ENCODE measurements at places on chromosomes 11 and 22.

GRCh38 chr11:9069256-9069655 lies 22.1 kb downstream of the SCUBE2 start:
- no peak for DNase-seq

DNA sequence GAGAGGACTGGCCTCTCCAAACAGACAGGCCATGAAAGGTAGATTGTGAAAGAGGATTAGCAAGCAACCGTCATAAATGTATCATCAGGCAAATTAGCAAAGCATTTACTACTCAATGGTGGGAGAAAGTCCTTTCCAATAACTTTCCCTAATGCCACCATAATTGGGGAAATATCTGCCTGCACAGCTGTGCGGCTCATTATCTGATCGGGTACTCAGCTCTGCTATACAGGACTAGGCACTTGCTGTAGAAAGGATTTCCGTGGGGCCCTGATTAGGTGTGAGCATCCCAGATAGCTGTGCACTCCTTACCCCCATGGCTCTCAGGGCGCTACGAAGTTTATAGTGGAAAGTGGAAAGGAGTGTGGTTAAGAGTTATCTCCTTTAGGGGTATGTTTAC lies 309.7 kb upstream of the PLET1 start:
- DNase-seq = no peak

DNA sequence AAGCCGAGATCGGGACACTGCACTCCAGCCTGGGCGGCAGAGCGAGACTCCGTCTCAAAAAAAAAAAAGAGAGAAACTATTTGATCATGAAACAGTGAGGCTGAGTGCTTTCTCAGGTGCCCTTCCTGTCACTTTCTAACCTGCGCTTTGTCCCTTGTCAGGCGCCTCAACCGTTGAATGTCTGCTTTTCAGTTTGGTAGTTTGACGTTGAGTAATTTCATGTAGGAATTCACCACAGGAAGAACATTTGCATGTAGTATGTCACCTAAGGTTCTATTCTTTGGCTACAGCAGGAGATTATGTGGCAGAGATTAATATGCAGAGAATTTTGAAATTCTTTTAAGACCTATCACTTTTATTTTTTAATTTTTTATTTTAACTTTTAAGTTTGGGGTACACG lies 57.2 kb downstream of the PPFIA1 start:
- no peak for DNase-seq

DNA sequence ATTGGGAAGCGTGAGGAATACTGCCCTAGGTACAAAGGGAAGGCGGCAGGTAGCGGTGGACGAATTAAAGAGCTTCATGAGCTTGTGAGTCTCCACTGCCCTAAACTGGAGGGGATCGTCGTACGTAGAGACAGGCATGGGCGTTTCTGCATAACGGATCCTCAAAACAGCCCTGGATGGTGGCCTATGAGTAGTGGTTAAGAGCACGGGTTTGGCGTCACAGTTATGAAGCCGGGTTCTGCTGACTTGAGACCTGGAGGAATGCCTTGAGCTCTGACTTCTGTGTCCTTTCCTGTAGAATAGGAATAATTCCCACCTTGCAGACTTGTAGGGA lies 335 bp downstream of the TMEM138 start:
- peak; percentile 5 for DNase-seq

DNA sequence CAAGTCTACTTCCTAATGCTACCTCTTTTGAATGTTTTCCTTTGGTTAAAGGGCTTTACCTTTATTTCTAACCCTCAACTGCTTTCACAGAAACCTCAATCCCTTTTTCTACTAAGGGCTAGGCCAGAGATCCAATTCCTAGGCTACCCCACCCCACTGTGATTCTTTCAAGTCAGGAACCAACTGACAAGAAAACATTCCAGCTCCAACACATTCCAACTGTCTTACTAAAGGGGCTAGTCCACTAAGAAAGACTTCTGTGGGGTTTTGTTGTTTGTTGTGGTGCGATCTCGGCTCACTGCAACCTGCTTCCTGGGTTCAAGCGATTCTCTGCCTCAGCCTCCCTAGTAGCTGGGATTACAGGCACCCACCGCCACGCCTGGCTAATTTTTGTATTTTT lies 151.3 kb downstream of the APOL5 start:
- DNase-seq = no peak

GRCh38 chr22:32527756-32528155 lies 53.1 kb downstream of the FBXO7 start:
- no peak for DNase-seq

DNA sequence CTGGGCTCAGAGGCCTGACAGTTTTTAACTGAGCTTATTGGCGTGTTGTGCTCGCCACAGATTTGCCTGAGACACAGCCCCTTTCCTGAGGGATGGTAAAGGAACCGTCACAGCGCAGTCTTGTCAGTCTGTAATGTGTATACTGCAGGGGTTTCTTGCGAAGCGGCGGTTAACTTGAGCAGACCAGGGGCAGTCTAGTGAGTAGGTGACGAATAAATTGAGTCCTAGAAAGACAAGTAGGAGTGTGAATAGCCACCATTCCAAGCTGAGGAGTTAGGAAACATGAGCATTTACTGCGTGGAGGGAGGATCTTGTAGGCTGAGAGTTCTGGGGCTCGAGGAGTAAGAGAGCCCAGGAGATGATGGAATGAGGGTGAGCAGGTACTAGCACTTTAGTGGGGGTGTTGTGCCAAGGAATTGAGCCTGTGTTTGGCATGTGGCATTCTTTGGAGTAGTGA lies 1.4 kb downstream of the MED15 start:
- DNase-seq = no peak

DNA sequence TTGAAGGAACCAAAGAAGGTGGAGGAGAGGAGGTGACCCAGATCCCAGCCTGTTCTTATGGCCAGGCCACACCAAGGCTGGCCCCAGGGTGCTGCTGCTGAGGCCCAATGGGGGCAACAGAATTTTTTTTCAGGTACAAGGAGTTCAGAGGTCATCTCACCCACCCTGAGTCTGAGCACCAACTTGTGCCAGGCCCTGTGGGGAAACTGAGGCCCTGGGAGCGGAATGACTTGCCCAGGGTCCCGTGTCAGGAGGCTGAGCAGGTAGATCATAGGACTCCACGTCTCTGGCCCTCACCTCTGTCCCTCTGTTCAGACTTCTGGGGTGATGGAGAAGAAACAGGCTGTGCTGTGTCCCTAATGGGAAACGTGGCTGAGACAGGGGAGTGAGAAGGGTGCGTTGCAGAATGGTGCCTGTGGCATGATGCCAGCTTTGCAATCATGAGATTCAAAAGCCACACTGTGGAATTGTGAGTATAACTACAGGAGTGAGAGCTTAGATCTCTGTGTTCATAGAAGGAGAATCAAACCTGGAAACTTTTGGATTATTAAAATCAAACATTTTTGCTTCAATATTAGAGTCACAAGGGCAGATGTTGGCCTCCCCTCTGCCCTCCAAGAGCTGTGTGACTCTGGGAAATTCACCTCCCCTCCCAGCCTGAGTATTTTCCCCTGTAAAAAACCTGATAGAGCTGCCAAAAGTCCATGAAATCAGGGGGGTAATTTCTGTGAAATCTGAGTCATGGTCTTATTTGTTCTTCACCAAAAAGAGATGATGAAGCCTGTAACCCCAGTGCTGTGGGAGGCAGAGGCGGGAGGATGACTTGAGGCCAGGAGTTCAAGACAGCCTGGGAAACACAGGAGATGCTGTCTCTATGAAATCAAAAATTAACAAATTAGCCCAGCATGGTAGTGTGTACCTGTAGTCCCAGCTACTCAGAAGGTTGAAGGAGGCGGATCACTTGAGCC lies 874 bp downstream of the APOL1 start:
- no peak for DNase-seq

All from stimulated activated CD4-positive, alpha-beta T cell treated with anti-CD3 and anti-CD28 coated beads, Interleukin-15, amount 100 ng/mL, for 1 hour (primary cell).